Smooth muscle cell of the coronary artery (primary cell): ENCODE measurements at places on chromosomes 5 and 9. TPM values are rescaled to one million over a fixed set of nuclear protein-coding genes. Genes with fewer than 3 reads are reported as not detected.

Gene DBH
- total RNA-seq = not detected in 2 replicates

Gene SHC3
- total RNA-seq = 10.9 and 36.8 TPM in 2 replicates

Gene NEUROG1
- not detected in 2 replicates for total RNA-seq

Gene ESM1
- total RNA-seq = 3.0 and 46.2 TPM in 2 replicates

Gene FGD3
- not detected in 2 replicates for total RNA-seq

Gene HRCT1
- total RNA-seq = 12.0 TPM in 1 of 2 replicates, not detected in the other

Gene NUP155
- total RNA-seq = 14.3 and 23.0 TPM in 2 replicates

Gene BAAT
- total RNA-seq = not detected in 2 replicates

Gene TMEM171
- 0.82 and 5.1 TPM in 2 replicates for total RNA-seq

Gene FBP1
- total RNA-seq = 0.08 TPM in 1 of 2 replicates, not detected in the other

Gene DMRT3
- total RNA-seq = not detected in 2 replicates

Gene FBP2
- not detected in 2 replicates for total RNA-seq

Gene CAVIN4
- total RNA-seq = 1.1 and 1.4 TPM in 2 replicates

Gene ATOX1
- 99.0 and 112 TPM in 2 replicates for total RNA-seq

Gene PPP1R26
- total RNA-seq = 7.4 and 12.7 TPM in 2 replicates

Gene SPATA31C1
- not detected in 2 replicates for total RNA-seq

Gene TLR4
- 7.1 and 83.6 TPM in 2 replicates for total RNA-seq

Gene C9orf153
- 0.08 and 0.12 TPM in 2 replicates for total RNA-seq

Gene PCBD2
- total RNA-seq = 2.2 and 3.6 TPM in 2 replicates

Gene PCYOX1L
- total RNA-seq = 4.6 and 9.9 TPM in 2 replicates

Gene GARIN3
- not detected in 2 replicates for total RNA-seq

Gene CEL
- under 0.01 and 0.15 TPM in 2 replicates for total RNA-seq

Gene LRRC19
- total RNA-seq = not detected in 2 replicates

Gene FAT2
- total RNA-seq = under 0.01 TPM in 2 replicates

Gene NRG2
- 0.15 and 1.6 TPM in 2 replicates for total RNA-seq

Gene PCAT7
- total RNA-seq = 0.15 and 0.23 TPM in 2 replicates

Gene ZNF454
- total RNA-seq = 1.4 and 2.8 TPM in 2 replicates

Gene FRMPD1
- total RNA-seq = 0.12 TPM in 1 of 2 replicates, not detected in the other

Gene SNCB
- total RNA-seq = 0.12 TPM in 1 of 2 replicates, not detected in the other

Gene IL7R
- total RNA-seq = under 0.01 TPM in 1 of 2 replicates, not detected in the other

Gene DOK3
- 0.90 and 0.94 TPM in 2 replicates for total RNA-seq

Gene PCDHGB1
- 1.5 and 2.4 TPM in 2 replicates for total RNA-seq

Gene TOPORS
- 23.1 and 23.7 TPM in 2 replicates for total RNA-seq

Gene IFNK
- not detected in 2 replicates for total RNA-seq
